Activated CD8-positive, alpha-beta memory T cell treated with anti-CD3 and anti-CD28 coated beads, Interleukin-2, amount 10 ng/mL, durations not matched to agents 7 days and 5 days (primary cell): ENCODE measurements at places on chromosomes 11 and 22. TPM values are rescaled to one million over a fixed set of nuclear protein-coding genes. Genes with fewer than 3 reads are reported as not detected.

ACTN3 gene
- not detected for total RNA-seq

NLRP10 gene
- not detected for total RNA-seq

JHY gene
- 4.3 TPM for total RNA-seq

DNA sequence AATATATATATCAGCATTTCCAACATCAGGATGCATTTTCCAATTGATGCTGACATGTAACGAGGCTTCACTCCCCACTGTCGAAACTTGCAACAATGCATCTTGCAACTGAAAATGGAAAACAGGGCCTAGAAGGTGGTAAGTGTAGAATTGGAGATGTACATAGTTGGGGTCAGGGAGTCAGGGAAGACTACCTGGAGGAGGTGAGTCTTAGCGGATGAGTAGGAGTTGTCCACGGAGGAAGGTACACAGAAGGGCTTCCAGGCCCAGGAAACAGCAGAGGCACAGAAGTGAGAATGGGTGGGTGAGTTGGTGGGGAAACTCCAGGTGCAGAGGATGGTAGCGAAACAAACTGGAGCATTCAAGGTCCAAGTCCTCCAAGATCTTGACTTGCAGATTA, 2.0 kb upstream of the GRK2 start:
- H3K36me3 ChIP-seq, result peaks cover 22% of the 10 kb centered on the region
- H3K27me3 ChIP-seq, result peaks cover 4% of the 10 kb centered on the region
- peaks cover 55% of the 10 kb centered on the region for H3K4me1 ChIP-seq
- DNase-seq, result no peak

DNA sequence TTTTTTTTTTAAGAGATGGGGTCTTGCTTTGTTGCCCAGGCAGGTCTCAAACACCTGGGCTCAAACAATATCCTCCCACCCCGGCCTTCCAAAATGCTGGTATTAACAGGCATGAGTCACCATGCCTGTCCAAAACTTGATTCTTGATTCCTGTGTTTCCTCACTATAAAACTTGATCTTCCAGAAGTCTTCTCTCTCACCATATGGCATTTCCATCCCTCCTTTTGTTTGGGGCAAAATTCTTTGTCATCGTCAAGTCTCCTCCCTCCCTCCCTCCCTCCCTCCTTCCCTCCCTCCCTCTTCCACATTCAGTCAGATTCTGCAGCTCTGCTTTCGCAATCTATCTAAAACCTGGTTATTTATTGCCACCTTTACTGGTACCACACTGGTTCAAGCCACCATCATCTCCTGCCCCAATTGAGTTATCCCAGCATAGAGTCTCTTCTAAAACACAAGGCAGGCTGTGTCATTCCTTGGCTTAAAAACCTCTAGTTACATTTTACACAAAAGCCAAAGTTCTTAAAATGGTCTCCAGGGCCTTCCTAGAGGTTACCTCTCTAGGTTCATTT, 65.0 kb upstream of the HORMAD2 start:
- H3K27me3 ChIP-seq, result no peaks in the 10 kb centered on the region
- no peak for DNase-seq
- H3K4me3 ChIP-seq, result no peak overlapping the region
- no peaks in the 10 kb centered on the region for H3K4me1 ChIP-seq
- H3K36me3 ChIP-seq, result peaks cover 9% of the 10 kb centered on the region

DNA sequence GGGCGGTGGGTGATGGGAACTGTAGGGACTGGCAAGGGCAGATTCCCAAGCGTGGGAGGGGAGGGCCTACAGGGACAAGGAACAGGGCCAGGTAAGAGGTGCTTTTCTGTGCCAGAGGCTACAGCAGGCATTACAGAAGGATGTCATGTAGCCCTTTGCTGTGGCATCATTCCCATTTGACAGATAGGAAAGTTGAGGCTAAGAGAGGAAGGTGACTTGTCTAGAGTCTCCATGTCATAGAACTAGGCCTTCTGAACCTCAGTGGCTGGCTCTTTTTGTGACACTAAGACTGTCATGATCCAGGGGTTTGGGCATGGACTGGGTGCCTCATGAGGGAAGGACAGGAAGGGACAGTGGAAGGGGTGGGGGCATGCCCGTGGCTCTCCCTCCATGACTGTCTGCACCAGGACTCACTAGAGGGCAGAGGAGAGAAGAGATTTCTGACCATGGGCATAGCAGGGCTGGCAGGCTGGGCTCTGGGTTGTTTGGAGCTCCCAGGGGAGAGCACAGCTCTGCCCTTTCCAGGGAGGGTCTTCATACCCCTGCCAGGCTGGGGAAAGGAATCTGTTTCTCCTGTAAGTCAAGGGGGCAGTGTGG, 3.2 kb downstream of the MMP11 start:
- H3K4me1 ChIP-seq, result peaks cover 16% of the 10 kb centered on the region

DNA sequence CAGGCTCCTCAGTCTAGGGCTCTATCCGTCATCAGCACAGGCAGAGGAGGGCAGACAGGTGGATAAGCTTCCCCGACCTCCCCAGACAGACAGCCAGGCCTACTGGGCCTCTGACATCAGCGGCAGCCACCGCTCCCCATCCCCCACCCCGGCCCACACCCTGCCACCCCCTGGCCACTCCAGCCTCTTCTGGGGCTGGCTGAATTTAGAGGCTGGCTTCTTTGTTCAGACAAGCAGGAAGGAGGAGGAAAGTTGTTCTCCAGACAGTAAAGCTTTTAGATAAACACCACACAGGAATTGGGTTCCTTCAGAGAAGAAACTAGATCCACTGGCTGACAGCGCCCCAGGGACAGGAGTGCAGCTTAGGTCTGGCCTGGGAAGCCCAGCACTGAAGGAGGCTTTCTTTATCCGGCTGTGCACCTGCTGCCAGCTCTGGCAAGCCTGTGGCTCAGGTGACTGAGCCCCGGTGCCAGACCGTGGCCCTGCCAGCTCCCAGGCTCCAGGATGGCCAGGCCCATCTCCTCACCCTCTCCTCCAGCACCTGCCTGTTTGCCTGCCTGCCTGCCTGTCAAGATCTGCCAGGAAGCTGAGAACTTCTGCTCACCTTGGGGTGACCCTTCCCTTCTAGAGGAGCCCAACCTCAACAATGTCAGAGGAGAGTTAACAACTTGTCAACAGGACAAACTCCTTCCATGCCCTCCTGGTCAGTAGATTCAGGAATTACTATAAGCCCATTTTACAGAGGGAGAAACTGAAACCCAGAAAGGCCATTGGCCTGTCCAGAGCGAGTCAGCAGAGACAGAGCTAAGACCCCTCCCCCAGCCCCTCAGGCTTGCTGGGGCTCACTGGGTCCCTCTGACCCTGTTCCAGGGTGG, 44.0 kb upstream of the KLHL35 start:
- no peaks in the 10 kb centered on the region for H3K27me3 ChIP-seq
- no peaks in the 10 kb centered on the region for H3K36me3 ChIP-seq
- no peak overlapping the region for H3K4me3 ChIP-seq
- H3K27ac ChIP-seq, result peak overlapping the region; percentile 65
